ENCODE measurements at places on chromosomes 1 and 21.

DNA sequence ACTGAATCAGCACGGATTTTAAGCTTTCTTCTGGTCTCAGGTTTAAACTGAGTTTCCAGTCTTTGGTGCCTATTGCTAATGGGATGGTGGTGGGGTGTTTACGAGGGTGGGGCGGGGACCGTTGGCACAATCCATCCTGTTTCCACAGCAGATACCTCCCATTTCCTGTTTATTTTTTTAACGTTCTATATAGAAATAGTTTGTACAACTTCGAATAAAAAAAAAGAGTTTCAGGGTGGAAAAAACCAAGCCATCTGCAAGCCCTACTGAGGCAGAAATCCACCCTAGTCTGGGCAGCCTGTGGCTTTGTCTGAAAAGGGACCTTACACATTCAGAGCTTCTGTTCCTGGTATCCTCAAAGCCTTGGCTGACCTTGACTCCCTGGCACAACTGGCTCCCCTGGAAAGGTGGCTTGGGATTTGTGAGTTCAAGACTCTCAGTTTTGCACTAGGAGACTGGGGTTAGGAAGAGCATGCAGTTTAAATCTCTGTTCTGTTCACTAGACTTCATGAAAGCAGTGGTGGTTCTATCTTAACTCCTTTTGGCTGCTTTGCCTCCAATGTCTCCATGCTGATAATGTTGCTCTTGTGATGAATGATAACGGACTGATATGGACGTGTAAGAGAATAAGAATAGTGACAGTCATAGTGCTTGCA lies 46.7 kb downstream of the VANGL2 start:
- DNase-seq: no peak

- no peak for DNase-seq
These were observed 159.5 kb downstream of the SLC45A1 start for GRCh38 chr1:8477166-8477982.

- DNase-seq: no peak
These were observed 20.8 kb upstream of the LRRC3 start for GRCh38 chr21:44434568-44434925.

GRCh38 chr21:15272171-15272570 lies 207.4 kb upstream of the NRIP1 start:
- no peak for DNase-seq

DNA sequence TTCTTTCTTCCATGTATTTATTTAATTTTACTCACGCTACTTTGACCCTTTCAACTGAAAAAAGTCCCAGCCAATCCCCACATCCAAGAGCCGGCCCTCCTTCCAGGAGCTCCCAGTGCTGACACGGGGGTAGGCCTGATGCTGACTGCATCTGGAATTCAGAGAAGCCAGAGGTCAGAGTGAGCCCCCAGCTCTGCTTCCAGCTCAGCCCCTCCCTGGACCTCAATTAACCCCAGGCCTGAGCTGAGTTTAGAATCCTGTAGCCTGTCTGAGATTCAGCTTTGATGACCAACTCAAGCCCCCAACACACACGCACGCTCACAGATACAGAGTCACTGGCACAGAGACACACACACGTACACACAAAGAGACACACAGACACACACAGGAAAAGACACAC lies 247.9 kb downstream of the NPHP4 start:
- no peak for DNase-seq
